ENCODE measurements at places on chromosomes 2 and 18. TPM values are rescaled to one million over a fixed set of nuclear protein-coding genes. Genes with fewer than 3 reads are reported as not detected.

The CABYR gene
- 0.52 TPM for total RNA-seq

The STPG4 gene
- total RNA-seq, result not detected

The MSTN gene
- total RNA-seq, result not detected

The MATN3 gene
- 0.46 TPM for total RNA-seq

The GPAT2 gene
- not detected for total RNA-seq

The RHOB gene
- total RNA-seq, result 11.7 TPM

The APOB gene
- total RNA-seq, result not detected

The LGALSL gene
- total RNA-seq, result 5.0 TPM

The SCN7A gene
- total RNA-seq, result not detected

The PRKAG3 gene
- total RNA-seq, result not detected

The TEX44 gene
- total RNA-seq, result not detected

The CNTNAP5 gene
- not detected for total RNA-seq

The GAL3ST2 gene
- total RNA-seq, result not detected

The ZNF521 gene
- 6.8 TPM for total RNA-seq

The SCTR gene
- total RNA-seq, result not detected

The BMP10 gene
- total RNA-seq, result not detected

The CROCC2 gene
- not detected for total RNA-seq

The TMEM178A gene
- total RNA-seq, result not detected

The IL1B gene
- total RNA-seq, result not detected

The OSR1 gene
- 1.3 TPM for total RNA-seq

The HADHA gene
- 91.9 TPM for total RNA-seq

The CYTIP gene
- 0.06 TPM for total RNA-seq

The PFN4 gene
- 0.72 TPM for total RNA-seq

The KLHL30 gene
- not detected for total RNA-seq

The PDE1A gene
- 0.51 TPM for total RNA-seq

The TRABD2A gene
- 12.0 TPM for total RNA-seq

The DSG3 gene
- not detected for total RNA-seq

Measured in H4 (cell line).